HepG2 (cell line): ENCODE measurements at places on chromosomes 11 and 22.

- DNase-seq: no peak
Observed at GRCh38 chr11:7449211-7449840, 36.0 kb upstream of the OLFML1 start.

- DNase-seq: peak; percentile 9
Observed at GRCh38 chr11:134578807-134579723, 167.0 kb upstream of the B3GAT1 start.

GRCh38 chr22:36798674-36799066, 18.2 kb downstream of the PVALB start:
- DNase-seq: no peak

- no peak for DNase-seq
Observed at GRCh38 chr22:25449781-25450317, 114.6 kb upstream of the GRK3 start.

GRCh38 chr22:34567367-34567766, 498.6 kb upstream of the ISX start:
- no peak for DNase-seq

GRCh38 chr22:27905653-27906052, 13.4 kb downstream of the PITPNB start:
- no peak for DNase-seq

DNA sequence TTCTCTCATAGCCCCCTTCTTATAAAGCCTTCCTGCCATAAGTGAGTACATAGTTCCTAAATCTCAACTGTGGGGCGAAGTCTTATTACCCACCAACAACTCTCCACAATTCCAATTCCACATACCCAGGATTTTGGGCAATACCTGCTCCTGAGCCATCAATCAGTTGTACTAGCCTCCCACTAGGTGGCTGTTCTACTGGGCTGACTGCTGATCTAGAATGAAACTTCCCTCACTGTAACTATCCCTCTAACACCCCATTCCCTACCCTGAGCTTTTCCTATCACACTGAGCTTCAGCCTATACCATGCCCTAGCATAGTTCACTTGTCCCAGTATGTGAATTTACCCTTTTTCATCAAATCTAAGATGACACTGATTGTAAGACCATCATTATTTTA, 52.5 kb downstream of the RRAS2 start:
- no peak for DNase-seq

- no peak for DNase-seq
Observed at GRCh38 chr11:101917226-101917625, 904 bp upstream of the ANGPTL5 start.

- peak; percentile 29 for DNase-seq
Observed at GRCh38 chr11:61297746-61298145, 2.6 kb upstream of the VWCE start.

- DNase-seq: no peak
Observed at GRCh38 chr11:79561496-79561895, 120.7 kb upstream of the TENM4 start.

DNA sequence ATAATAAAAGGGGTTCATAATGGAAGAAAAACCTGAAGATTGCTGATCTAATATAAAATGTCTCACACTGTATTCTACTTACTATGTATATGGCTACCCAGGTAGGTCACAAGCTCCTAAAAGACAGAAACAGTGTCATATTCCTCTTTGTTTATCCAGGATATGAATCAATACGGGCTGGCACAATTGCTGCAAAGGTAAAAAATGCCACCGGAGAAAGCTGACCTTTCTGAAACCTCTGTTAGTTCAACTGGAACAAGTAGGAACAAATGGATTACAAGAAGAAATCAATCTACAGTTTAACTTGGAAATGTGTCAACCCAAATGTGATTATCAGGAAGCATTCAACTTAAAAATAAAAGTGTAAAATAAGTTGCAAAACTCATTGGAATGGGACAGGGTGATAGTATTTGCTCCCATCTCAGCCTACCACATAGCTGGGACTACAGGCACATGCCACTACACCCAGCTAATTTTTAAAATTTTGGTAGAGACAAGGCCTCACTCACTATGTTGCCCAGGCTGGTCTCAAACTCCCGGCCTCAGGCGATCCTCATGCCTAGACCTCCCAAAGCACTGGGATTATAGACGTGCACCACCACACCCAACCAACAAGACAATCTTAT, 27.6 kb downstream of the SLC35F2 start:
- DNase-seq: no peak

- no peak for DNase-seq
Observed at GRCh38 chr22:19527321-19527721, 3.1 kb upstream of the CLDN5 start.
